ENCODE measurements at places on chromosomes 11 and 22.

GRCh38 chr11:133384731-133385130 lies 147.6 kb downstream of the OPCML start:
- DNase-seq, result no peak

DNA sequence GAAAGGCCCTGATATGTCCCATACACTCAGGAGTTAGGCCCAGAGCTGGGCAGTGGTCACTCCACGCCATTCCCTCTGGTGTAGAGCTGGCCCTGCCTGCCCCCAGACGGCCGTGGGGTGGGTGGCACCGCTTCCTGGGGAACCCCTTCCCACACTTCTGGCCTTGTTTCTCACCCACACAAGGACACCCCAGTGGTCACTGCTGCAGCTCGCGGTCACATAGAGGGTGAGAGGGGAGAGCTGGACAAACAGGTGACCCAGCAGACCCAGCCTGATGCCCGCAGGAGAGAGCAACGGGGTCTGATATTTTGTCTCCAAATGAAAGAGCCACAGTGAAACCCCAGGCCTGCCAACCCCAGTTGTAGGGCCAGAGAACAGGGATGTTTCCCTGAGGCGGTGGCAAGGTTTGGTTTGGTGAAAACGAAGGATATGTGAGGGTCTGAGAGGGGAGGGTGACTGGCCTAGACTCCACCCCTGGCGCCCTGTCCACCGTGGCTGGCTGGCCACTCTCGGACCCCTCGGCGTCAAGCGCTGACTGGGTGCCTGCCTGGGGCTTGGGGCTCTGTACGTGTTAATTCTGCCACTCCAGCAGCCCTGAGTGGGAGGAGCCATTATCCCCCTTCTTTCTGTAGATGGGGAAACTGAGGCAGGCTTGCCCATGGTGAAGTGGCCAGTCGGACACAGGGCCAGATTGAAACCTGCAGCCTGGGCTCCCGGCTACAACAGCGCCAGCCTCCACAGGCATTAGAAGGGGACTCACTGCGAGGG lies 71.0 kb upstream of the PPARA start:
- no peak for DNase-seq

GRCh38 chr11:6703247-6704063 lies 20.3 kb upstream of the MRPL17 start:
- no peak for DNase-seq

GRCh38 chr11:110599207-110599606 lies 113.0 kb downstream of the ARHGAP20 start:
- DNase-seq, result no peak

- no peak for DNase-seq
These were observed 4.7 kb downstream of the STX3 start for GRCh38 chr11:59759900-59760299.

- DNase-seq, result no peak
These were observed 780 bp upstream of the SLC15A3 start for GRCh38 chr11:60952742-60953170.

DNA sequence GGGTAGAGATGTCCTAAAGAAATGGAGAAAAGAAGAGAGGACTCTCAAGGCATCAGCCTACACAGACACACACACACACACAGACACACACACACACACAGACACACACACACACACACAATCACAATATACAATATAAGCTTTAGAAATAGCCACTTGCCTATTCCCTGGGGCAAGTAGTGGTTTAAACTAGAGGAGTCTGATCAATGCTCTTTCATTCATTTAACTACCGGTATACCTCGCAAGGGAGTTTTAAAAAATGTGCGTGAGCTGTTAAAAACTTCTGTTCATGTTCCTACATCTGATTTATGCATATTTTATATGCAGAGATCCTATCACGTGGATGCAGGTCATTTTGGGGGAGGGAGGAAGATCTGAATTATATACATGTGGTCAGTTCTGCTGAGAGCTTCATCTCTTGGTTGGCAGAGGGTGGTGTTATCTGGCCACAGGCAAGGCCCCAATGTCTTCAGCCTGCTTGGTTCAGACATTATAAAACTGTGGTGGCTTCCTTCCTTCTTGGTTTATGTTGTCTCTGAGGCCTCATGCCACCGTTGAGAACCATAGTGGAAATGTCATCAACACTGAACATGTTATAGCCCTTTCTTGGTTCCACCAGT lies 56.6 kb downstream of the SYT13 start:
- DNase-seq, result no peak

GRCh38 chr11:88583251-88583650 lies 245.7 kb upstream of the CTSC start:
- no peak for DNase-seq

DNA sequence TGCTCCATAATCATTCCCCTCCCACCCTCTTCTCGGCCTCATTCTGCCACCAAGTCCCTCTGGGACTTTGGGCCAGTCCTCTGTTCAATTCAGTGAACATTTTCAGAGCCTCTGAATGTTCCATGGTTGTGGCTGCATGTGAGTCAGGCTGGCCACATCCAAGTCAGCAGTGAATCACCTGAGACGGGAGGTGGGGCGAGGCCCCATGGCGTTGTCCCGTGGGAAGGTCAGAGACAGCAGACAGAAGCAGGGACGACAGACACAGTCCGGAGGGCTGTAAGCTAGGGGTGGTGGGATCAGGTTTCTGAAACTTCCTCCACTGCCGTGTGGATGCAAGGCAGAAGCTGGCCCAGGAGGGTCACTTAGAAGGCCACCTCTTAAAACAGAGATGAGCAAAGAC lies 324.8 kb downstream of the MN1 start:
- DNase-seq, result no peak

DNA sequence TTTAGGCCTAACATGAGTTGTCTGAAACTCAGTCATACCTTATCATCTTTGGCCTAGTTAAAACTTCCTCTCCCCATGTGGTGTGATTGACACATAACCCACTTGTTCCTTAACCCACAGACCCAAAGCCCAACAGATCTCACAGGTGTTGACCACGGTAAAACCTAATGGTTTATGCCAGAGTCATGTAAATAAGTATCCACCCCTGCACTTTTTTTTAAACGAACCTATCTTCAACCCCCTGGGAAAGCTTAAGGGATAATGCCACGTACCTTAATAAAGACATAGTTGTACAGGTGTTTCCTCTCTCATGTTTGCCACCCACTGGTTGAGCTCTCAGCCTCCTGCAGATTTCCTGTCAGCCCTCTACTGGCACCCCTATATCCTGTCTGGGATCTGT lies 709.3 kb upstream of the CCDC179 start:
- no peak for DNase-seq

- DNase-seq, result peak; percentile 45
These were observed 87.0 kb downstream of the CSNK2A3 start for GRCh38 chr11:11265994-11266606.

GRCh38 chr11:115409116-115409670 lies 95.0 kb downstream of the CADM1 start:
- no peak for DNase-seq

DNA sequence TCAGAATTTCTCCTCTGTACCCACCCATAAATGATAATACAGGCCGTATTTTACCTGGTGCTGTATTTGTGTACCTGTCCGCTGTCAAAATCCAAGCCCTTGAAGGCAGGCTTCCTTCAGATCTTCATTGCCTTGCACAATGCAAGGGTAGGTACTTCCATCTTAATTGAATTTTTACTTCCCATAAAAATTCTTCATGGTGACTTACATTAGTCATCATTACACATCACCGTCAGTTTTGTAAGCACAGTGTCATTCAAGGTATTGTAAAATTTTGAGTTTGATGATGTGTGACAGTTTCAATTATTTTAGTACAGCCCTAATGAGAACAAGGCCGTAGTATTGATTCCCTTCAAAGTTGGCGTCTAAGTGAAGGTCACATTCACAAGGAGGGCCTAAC lies 770 bp upstream of the TSG101 start:
- no peak for DNase-seq

DNA sequence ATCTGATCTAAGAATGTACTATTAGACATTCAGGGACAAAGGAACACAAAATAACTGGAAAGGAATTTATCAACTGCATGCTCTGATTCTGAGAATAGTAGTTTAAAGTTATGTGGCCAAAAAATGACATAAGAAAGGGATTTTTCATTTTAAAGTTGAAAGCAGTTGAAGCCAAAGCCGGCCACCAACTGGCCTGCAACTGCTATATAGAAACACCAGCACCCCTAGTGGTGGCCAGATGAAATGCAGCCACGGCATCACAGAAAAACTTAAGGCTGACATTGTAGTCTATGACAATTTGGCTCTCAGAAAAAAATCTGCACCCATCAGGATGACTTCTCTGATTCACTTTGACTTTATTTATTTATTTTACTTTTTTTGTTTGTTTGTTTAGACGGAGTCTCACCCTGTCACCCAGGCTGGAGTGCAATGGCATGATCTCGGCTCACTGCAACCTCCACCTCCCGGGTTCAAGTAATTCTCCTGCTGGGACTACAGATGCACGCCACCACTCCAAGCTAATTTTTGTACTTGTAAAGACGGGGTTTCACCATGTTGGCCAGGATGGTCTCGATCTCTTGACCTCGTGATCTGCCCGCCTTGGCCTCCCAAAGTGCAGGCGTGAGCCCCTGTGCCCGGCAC lies 59.2 kb downstream of the SLC35F2 start:
- DNase-seq, result peak; percentile 44

DNA sequence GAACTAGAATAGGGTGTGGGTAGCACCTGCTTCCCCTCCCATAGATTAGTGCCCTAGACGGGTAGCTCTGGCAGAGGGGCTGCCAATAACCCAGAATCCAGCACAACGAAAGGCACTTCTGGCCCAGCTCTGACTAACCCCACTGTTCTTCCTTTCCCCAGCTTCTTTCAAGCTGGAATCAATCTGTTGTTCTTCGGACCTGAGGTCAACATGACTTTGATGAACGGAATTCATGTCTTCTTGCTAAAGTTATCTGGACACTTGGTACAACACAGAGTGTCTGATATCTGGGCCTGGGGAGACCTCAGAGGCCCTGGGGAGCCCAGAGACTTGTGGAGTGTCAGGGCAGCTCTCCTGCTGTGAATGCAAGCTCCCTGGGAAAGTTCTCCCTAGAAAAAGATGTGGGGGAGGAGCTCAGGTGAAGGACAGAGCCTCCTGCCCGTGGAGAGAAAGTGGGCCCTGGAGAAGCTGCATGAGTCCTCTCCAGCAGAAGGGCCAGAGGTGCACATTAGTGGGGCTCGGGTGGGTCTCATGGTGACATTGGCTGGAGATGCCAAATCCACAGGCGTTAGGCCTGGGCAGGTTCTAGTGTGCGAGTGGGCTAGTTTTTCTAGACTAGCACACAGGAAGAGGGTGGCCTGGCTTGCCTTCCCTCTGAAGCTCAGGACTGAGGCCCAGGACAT lies 6.3 kb downstream of the KCNJ11 start:
- no peak for DNase-seq

GRCh38 chr22:22554587-22555284 lies 4.3 kb downstream of the PRAME start:
- no peak for DNase-seq

DNA sequence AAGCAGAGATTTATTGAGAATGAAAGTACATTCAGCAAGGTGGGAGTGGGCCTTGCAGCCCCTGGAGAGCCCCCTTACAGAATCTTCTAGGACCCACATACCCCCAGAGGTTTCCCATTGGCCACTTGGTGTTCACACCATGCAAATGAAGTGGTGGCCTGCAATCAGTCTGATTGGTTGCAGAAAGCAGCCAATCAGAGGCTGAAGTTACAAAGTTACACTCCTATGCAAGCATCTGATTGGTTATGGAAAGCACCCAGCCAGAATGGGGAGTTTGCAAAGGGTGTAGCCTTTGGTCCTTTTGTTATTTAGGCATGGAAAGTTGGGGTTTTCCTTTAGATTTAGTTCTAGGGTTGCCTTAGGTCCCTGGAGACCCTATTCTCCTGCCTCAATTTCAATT lies 34.9 kb downstream of the UVRAG start:
- DNase-seq, result no peak

GRCh38 chr11:11793073-11793472 lies 48.7 kb upstream of the USP47 start:
- no peak for DNase-seq

- DNase-seq, result no peak
These were observed 7.3 kb downstream of the SELENOM start for GRCh38 chr22:31099841-31100761.
